ENCODE measurements at places on chromosomes 7 and 10.

GRCh38 chr7:136063326-136063666, 86.1 kb upstream of the MTPN start:
- DNase-seq = no peak

DNA sequence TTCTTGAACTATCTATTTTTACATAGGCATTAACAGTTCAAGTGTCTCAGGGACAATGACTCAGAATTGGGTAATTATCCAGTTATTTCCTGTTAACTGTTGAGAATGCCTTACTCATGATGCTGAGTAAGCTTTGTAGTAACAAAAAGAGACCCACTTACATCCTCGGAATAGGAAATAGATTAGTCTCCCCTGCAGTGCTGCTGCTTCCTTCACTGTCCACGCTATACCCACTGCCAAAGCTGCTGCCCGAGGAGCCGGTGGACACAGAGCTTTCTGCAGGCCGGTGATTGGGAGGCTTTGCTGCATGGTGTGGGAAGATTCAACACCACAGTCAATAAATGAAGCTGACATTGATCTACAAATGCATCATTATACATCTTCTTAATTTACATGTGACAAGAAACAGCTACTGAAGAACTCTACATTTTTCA, 357.1 kb downstream of the PCLO start:
- DNase-seq = peak; percentile 89

DNA sequence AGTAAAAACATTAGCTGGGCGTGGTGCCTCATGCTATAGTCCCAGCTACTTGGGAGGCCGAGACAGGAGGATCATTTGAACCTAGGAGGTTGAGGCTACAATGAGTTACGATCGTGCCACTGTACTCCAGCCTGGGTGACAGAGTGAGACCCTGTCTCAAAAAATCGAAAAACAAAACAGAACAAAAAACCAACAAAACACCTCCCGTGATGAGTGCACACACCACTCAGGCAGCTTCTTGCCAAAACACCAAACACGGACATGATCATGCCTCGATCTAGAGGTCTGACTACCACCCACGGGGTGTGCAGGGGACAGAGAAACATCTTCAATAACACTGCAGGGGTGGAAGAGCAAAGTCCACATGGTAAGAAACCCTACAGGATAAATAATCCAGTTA, 44.4 kb downstream of the AMZ1 start:
- no peak for DNase-seq

GRCh38 chr10:4838743-4839142, 12.7 kb downstream of the AKR1E2 start:
- DNase-seq = no peak

- DNase-seq = no peak
Observed at GRCh38 chr10:67678335-67678974, 17.5 kb downstream of the CTNNA3 start.

DNA sequence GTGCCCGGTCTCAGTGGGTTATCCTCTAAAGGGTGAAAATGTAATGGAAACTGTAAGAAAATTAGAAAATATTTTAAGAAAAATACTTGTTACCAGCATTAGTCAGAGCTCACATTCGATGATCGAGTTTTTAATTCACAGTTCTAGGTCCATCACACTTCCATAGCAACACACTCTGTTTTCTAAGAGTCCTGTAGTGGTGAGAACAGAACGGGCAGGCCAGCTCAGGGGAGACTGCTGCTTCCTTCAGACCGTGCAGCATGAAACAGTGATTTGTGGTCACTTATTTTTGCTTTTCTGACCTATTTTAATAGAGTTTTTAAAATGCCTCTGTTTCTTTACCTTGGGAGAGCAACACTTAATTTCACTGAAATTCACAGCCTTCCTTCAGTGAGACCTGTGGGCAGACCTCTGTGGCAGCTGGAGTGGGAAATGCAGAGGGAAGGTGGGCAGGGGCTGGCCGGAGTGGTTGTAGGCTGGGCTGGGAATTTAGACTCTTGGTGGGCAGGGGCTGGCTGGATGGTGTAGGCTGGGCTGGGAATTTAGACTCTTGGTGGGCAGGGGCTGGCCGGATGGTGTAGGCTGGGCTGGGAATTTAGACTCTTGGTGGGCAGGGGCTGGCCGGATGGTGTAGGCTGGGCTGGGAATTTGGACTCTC, 1.5 kb downstream of the SUN1 start:
- DNase-seq = no peak

- no peak for DNase-seq
Observed at GRCh38 chr7:1884583-1885350, 214.7 kb downstream of the ELFN1 start.

GRCh38 chr10:96334616-96335526, 23.9 kb downstream of the OPALIN start:
- peak; percentile 50 for DNase-seq

- no peak for DNase-seq
Observed at GRCh38 chr10:73439605-73440312, 6.4 kb upstream of the MSS51 start.

- DNase-seq = no peak
Observed at GRCh38 chr10:12869427-12869826, 132.1 kb downstream of the CCDC3 start.

- no peak for DNase-seq
Observed at GRCh38 chr10:24214762-24215161, 5.8 kb downstream of the KIAA1217 start.

- DNase-seq = no peak
Observed at GRCh38 chr7:48058990-48059389, 23.6 kb downstream of the C7orf57 start.

GRCh38 chr7:140426130-140426529, 22.3 kb downstream of the RAB19 start:
- no peak for DNase-seq

GRCh38 chr10:71517298-71518169, 120.8 kb downstream of the CDH23 start:
- DNase-seq = no peak

- no peak for DNase-seq
Observed at GRCh38 chr7:140263277-140263676, 86.5 kb upstream of the KDM7A start.

- DNase-seq = no peak
Observed at GRCh38 chr7:25034136-25034535, 54.2 kb upstream of the OSBPL3 start.

DNA sequence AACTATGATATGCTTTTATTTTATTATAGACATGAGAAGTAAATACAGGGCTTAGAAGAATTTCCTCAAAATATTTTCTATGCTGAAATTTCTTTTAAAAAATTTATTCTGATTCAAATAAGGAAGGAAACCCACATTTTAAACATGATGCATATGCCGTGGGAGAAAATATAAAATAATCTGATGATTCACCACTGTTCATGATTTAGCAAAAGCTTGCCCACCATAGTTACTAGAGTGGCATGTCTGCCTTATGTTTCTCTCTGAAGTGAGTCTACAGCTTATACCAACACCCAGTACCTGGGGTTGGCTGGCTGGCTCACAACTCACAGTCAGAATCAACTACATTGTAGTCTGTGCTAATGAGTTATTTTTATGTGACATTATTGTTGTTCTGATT, 102.0 kb downstream of the GNAI1 start:
- no peak for DNase-seq

GRCh38 chr7:148505645-148506375, 84.8 kb upstream of the C7orf33 start:
- no peak for DNase-seq

DNA sequence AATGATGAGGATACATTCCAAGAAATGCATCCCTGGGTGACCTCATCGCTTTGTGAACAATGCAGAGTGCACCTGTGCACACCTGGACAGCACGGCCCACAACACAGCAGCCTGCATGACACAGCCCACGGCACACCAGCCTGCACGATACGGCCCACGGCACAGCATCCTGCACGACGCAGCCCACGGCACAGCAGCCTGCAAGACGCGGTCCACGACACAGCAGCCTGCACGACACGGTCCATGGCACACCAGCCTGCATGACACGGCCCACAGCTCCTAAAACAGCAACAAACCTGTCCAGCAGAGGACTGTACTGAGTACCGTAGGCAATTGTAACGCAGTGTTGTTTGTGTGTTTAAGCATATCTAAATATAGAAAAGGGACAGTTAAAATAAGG, 134.7 kb upstream of the PPP2R2D start:
- DNase-seq = no peak

DNA sequence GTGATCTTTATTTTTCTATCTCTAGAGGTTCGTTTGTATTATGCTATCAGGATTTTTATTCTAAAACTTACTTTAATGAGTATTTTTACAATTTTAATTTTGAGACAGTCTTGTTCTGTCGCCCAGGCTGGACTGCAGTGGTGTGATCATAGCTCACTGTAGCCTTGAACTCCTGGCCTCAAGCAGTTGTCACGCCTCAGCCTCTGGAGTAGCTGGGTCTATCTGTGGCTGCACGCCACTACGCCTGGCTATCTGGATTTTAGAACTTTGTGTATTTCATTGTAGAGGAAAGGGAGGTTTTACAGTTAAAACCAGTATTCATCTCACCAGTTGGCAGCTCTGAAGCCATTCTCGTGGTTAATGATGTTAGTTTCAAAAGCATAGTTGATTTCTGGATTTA, 25.9 kb downstream of the DNAJB6 start:
- no peak for DNase-seq

GRCh38 chr7:124667312-124668153, 98.1 kb downstream of the GPR37 start:
- DNase-seq = no peak

DNA sequence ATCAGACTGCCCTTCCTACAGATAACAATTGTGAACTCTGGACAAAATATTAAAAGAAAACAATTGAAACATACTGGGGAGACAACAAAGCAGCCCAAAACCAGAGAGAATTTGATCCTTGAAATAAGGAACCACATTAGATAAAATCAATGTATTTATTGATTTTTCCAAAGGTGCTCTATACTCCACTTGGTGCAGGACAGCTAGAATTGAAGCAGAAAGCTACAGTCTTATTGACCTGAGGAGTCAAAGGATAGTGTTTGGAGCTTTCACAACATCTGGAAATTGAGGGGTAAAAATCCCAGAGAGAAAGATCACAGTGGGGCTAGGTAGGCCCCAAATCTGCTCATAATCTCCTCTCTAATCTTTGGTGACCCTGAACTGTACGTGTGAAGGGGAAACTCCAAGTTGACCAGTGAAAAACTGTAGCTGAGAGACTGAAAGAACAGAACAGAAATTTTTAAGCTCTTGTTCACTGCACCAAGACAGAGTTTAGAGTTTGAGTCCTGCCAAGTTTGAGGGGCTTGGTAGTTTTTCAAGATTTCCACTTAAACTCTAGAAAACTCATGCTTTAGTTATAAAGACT, 70.2 kb downstream of the SAMD9 start:
- no peak for DNase-seq

GRCh38 chr7:151861881-151862280, 15.0 kb downstream of the PRKAG2 start:
- DNase-seq = no peak

DNA sequence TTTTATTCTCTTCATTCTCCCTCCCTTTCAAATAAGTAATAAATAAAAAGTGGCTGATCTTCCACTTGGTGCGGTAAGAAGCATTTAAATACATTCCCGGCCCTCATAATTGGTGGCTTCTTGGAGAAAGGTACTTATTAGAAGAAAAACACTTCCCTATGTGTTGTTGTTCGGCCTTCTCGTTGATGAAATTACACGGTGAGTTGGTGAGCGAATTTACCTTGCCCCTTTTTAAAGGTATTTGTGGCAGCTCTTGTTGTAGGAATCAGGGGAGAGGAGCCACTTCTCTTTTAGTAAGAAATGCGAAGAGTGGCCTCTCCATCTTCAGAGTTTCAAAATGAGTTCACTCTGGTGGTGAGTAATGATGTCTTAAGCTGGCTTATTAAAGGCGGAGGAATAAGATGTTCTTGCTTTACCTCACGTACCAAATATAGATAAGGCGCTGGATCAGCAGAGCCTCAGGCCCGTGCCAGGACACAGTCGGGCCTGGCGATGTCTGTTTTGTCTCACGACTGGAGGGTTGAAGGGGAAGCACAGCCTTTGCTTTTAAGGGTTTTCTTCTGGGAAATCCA, 135.9 kb downstream of the CUX1 start:
- no peak for DNase-seq

DNA sequence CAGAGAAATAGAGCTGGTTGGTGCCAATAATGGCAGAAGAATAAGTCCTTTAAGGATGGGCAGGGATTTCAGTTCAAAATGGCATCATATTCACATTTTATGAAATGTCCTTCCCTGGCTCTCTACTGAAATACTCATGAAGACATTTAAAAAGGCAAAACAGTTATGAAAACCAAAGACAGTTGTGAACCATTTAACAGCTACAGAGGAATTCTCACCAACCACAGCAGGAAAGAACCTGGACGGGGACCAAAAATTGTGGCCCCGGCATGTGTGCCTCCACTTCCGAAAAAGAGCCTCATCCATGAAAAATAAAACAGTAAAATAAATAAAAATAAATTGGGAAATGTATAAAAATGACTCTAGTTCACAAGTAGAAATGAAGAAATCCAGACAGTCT, 539.5 kb downstream of the SUGCT start:
- no peak for DNase-seq

DNA sequence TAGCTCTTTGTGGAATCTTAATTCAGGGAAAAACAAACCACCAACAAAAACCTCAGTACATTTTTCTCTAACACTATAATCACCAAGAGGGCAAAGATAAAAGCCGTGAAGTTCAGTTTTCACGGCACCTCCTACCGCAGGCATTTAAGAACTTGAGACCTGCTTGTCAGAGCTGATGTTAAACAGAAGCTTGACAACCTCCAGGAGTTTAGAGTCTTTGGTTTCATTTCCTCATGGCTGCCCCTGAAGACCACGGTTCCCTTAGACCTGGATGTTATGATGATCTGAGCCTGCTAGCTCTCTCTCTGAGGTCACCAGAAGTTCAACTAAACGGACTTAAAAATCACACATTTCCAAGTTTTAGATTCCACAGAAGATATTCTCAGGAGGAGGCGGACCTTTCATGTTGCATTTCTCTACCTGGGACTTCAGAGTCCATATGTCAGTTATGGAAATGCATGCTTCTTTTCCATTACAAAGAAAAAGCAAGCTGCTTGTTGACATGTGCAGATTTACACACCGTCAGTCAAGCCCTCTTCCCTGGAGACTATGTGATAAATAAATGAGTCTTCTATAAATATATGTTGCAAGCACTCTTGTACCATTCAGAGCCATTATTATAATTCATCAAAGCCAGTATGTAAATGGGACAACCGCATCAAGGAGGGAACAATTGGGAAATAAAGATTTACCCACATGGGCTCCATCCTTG, 258.0 kb downstream of the GFRA1 start:
- no peak for DNase-seq

- no peak for DNase-seq
Observed at GRCh38 chr10:85284778-85285770, 956.7 kb downstream of the CCSER2 start.
